ENCODE measurements at places on chromosomes 12 and 14.
A peak's percentile ranks its signal among the peaks of the same experiment; 100 is the strongest.

- no peak for ATAC-seq
Observed at GRCh38 chr12:22539055-22539454, 5.3 kb downstream of the C2CD5 start.

DNA sequence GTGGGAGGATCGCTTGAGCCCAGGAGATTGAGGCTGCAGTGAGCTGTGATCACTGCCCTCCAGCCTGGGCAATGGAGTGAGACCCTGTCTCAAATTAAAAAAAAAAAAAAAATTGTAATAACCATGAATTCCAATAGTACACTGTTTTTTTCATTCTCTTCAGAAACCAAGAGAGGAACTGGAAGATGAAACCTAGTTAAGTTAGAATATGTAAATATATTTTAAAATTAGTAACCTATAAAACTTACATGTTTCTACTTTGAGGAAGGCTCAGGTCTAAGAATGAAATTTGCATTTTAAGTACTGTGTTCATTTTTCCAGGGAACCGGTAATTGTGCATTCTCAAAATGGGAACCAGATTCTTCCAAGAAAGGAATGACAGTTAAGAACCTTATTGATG, 18.8 kb downstream of the KNTC1 start:
- ATAC-seq: no peak

DNA sequence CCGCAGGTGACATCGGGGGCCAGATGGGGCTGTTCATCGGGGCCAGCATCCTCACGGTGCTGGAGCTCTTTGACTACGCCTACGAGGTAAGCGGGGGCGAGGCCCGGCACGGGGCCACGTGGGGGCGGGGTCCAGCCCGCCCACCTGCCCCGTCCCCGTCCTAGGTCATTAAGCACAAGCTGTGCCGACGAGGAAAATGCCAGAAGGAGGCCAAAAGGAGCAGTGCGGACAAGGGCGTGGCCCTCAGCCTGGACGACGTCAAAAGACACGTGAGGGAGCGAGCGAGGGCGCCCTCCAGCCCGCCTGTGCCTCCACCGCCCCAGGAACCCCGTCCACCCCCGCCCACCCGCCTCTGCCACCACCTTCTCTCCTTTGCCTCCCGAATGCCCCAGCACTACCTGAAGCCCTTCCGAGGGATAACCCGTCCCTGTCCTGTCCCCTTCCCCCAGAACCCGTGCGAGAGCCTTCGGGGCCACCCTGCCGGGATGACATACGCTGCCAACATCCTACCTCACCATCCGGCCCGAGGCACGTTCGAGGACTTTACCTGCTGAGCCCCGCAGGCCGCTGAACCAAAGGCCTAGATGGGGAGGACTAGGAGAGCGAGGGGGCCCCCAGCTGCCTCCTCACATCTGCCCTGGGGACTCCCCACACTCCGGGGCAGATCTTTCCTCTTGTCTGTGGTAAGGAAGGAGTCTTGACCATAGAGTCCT, 3.9 kb upstream of the SMARCD1 start:
- ATAC-seq: no peak

DNA sequence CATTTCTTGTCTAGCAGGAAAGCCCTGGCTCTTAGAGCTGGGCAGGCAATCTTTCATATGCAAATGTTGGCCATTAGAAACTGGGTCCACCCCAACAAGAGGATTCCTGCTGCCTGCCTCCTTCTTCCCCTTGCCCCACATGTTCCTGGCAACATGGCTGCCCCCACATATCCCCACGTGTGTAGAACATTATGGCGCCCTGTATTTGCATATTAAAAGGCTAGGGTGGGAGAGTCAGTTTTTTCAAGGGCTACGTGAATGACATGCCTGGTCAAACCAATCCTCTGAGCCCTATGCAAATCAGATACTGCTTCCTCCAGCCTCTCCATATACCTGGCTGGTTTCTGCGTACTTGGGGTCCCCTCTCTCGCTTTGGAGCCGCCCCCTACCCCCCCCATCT, 514.0 kb downstream of the FUT8 start:
- ATAC-seq: no peak

DNA sequence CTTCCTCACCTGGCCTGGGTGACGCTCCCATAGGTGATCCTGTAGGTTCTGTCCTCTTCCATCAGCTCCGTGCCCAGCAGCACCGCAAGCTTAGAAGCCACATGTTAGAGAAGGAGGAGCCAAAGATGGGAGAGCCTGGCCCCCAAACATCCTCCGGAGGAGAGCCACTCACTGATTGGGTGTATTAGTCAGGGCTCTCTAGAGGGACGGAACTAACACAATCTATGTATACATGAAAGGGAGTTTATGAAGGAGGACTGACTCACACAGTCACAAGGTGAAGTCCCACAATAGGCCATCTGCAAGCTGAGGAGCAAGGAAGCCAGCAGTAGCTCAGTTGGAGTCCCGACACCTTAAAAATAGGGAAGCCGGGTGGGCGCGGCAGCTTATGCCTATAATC, 1273.1 kb upstream of the TMEM132C start:
- no peak for ATAC-seq

DNA sequence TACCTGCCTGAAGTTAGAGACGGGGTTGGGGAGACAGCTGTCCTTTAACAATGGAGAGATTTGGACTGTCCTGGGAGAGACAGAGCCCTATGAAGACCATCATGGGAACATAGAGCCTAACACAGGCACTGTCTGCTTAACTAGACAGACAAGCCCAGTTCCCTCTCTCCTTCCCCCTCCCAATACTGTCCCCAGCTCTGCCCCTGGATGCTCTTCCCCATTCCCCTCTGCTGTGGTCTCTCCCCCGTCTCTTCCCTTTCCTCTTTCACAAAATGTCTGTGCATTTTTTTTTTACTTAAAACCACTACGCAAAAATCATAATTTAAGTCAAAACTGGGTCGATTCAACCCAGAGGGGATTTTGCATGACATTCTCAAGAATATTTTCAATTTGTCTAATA, 232.9 kb downstream of the CHST11 start:
- ATAC-seq: no peak

GRCh38 chr14:105325716-105326567, 11.4 kb downstream of the PACS2 start:
- no peak for ATAC-seq

- ATAC-seq: no peak
Observed at GRCh38 chr12:11947213-11947612, 123.5 kb upstream of the BCL2L14 start.

DNA sequence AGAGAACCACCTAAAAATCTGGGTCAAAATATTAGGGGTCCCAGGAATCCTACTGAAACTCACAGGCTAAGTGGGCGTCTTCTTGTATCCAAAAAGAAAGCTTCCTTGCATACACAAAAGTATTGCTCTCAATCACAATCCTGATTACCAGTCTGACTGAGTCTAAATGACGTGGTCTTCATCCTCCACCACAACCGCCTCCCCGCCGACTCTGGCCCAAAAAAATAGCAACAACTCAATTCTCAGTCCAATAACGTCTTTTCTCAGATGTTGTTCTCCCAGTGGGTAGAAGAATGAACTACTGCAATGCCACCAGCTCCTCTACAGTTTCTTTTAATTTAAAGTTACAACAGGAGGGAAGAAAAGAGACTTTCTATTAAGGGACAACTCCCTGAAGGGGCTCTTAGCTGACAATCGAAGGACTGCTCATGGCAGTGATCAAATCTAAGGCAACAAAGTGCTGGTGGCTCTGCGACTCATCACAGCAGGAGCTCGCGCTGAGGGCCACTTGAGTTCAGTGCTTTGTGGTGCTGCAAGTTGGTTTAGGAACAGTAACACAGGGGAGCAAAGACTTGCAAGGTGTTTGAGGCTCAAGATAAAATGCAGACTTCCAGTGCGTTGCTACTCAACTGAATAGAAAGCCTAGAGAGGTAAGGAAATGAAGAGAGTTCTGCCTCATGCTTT, 394.1 kb downstream of the BCAT1 start:
- no peak for ATAC-seq

- ATAC-seq: no peak
Observed at GRCh38 chr12:93879476-93880421, 202.6 kb downstream of the CRADD start.

DNA sequence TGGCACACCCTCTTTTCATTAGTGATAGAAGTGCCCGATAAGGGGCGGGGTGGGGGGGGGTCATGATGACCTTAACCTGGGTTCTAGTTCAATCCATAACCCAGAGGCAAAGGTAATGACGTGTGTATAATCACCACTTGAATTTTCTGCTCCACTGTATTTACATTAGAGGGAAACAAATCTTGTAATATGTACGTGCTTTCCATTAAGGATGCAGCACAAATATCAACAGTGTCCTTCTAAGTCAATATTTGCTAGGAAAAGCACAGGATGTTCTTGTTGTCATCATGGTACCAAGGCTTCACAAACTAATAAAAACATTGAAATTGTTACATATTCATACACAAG, 121.2 kb upstream of the SLC38A2 start:
- ATAC-seq: no peak

GRCh38 chr12:49537231-49537751, 1.5 kb upstream of the KCNH3 start:
- ATAC-seq: no peak

DNA sequence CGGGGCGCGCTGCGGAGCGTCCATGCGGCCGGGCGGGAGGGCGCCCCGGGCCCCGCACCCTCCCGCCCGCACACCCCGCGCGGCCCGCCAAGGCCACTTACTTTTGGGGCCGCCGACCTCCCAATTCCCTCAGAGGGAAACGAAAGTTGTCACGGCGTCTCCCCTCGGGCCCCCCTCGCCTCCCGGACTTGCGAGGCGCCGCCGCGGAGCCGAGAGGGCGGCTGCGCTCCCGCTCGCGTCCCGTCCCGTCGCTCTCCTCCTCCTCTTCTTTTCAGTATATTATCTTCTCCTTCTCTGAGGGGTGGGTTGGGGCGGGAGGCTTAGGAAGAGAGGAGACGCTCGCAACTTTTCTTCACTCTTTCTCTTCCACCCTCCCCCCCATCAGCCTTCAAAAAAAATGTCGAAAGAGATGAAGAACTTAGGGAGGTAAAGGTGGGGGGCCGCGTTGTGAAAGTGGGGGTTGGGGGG, 613 bp downstream of the DUSP16 start:
- no peak for ATAC-seq

DNA sequence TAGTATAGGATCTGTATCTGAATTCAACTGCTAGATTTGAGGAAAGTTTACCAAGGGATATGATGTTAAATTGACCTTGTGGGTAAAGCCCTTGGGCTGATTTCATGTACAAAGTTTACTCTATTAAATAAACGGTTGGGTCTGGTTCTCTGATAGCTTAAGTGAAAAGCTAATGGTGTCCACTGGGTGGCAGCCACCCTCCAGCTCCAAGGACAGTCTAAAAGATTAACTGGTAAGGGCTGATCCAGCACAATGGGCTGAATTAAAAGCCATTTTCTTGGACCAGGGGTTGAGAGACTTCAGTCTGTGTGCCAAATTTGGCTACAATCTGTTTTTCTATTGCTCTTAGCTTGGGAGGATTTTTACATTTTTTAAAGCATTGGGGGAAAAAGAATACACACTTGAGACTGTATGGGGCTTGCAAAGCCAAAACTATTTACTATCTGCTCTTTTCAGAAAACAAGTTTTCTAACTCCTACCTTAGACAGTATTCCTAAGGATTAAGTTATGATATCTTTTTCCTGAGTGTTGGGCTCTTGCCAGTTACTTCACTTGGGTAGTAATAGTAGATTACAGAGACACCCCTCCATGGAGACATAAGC, 116.5 kb downstream of the GPHN start:
- ATAC-seq: peak; percentile 52

DNA sequence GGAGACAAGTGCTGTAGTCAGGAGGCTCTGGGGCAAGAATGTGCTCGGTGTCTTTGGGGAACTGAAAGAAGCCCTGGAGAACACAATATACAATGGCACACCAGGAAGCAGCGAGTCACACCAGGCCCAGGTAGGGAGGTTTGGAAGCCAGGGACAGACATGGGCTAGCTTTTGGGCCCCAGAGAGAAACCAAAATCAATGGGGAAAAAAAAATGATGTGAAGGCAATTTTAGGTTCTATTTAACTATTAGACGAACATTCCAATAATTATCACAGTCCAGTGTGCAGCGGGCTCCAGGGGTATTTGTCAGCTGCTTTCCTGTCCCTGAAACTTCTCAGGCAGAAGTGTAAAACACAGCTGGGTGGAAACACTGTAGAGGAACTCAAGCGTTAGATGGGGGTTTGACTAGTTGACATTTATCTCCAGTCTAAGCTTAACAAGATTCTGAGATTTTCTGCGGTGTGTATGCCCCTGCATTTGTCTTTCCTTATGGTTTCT, 21.8 kb upstream of the EGLN3 start:
- no peak for ATAC-seq

DNA sequence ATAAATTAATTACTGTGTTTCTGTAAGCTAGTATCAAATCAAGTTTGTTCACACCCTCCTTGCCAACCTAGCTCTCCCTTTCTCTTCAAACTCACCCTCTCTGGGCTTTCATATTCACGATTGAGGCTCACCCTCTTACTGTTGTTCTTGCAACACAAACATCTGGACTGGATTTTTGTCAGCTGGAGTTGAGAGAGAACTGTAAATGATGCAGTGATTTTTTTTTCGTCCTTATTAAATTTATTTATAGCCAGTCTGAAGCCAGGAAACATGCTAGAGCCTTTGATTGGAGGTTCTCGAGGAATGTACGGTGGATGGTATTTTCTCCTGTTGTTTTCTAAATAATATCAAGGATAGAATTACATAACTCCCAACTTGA, 485.1 kb downstream of the ZFP36L1 start:
- ATAC-seq: no peak

- ATAC-seq: no peak
Observed at GRCh38 chr12:30506411-30506810, 189.3 kb downstream of the IPO8 start.

GRCh38 chr12:127677537-127678131, 589.3 kb upstream of the TMEM132C start:
- peak; percentile 62 for ATAC-seq

DNA sequence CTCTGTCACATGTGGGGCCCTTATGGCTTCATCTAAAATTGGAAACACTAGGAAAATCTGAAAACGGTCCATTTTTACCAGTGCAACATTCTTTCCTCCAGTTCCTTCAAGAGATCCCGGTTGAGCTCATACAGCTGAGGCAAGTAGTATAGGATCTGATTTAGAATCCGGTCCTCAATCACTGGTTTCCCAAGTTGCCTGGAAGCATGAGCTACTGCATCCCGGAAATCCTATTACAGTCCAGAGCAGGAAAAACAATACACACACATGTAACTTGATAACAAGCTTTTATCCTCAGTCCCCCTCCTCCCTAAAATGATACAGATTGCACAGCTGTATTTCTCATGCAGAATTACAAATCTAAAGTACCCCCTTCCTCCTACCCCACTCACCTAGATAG, 67.9 kb upstream of the NR2C1 start:
- no peak for ATAC-seq

GRCh38 chr14:79379266-79379665, 832.0 kb downstream of the DIO2 start:
- ATAC-seq: no peak

GRCh38 chr12:4416276-4416675, 29.3 kb downstream of the FGF6 start:
- ATAC-seq: no peak

DNA sequence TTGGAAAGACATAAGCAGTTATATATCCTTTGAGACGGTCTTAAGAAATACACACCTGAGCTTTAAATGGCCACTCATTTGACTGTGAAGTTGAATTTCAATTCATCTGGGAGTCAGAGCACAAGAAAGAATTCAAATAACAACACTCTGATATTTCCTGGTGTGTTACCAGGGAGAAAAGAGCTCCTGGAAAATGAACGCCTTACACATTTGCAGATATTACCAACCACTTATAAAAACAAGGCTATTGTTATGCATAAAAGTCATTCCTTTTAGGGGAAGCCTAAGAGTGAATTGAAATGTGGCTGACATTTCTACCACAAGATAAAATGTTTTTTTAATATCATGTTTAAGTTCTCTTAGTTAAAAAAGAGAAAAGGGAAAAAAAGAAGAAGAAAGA, 229.2 kb upstream of the PLEKHG7 start:
- ATAC-seq: no peak

- no peak for ATAC-seq
Observed at GRCh38 chr12:9345171-9345570, 137.0 kb upstream of the PZP start.

All from activated T-helper 17 cell treated with anti-CD3 and anti-CD28 coated beads, Interleukin-2, amount 50 U/mL, for 72 hours (primary cell).